ENCODE measurements at places on chromosomes 6 and 20.
A peak's percentile ranks its signal among the peaks of the same experiment; 100 is the strongest.

DNA sequence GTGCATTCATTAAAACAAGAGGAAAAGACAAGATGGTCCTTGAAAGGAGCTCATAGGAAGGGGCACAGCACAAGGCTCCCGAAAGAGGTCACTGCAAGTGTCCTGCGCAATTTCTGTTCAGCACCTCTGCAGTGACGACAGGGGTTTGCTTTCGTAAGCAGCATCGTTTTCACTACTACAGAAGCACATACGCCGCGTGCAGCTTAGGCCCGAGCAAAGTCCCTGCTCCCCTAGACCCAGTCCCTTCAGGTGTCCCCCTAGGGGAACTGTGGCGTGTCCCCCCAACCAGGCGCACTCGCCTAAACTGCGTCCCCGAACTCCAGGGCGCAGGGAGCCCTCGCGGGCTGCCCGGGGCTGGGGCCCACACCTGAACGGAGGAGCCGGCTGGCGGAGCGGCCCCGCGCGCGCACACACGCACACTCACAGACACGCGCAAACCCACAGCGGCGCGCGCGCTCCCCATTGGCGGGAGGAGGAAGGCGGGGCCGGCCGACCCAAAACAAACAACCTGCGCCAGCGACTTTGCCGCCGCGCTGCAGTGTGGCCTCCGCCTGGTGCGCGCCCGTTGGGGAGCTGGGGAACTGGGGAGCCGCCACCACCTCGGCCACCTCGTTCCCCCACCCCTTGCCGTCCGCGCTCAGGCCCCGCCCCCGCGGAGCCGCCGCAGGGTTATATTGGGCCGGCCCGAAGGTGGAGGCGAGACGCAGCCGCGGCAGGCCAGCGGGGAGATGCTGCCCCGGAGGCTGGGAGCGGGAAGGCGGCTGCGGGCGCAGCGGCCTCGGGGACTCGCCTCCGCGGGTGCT lies at the start of gene FOXQ1:
Gene FOXQ1 (plus strand): TSS at position 699 of the 803 bp plus-strand sequence. CDS start 607 bp downstream, outside the sequence.
- DNase-seq: no peak

DNA sequence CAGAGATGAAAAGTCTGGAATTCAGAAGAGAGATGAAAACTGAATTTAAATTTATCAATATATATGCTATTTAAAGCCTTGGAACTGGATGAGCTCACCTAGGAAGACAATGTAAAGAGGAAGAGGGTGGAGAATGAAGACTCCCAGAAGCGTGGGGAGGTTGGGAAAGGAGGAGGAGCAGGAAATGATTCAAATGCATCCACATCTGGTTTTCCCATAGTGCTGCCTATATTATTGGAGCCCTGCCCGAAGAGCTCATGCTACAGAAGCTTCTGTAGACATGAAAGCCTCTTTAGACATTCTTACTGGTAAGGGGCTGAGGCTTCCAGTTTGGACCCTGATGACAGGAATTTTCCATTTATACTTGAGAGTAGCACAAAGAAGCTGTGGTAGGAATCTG lies 19.2 kb downstream of the PDE7B start:
- DNase-seq: no peak

DNA sequence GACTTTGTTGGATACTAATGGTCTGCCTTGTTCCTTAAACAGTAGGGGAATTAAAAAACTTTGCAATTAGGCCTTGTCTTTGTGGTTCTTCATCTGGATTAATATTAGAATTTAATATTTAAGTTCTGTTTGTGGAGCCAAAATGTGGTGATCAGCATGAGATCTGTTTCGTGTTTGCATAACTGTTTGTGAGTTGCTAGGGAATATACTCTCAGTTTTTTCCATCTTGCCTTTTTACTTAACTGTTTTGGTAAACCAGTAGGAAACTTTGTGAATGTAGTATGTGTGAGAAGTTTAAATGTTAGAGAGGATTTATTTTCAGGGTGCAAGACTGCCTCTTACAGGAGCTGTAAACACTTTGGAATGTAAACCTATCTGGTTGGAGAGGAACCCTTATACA lies 35.6 kb downstream of the LRRC1 start:
- DNase-seq: no peak

DNA sequence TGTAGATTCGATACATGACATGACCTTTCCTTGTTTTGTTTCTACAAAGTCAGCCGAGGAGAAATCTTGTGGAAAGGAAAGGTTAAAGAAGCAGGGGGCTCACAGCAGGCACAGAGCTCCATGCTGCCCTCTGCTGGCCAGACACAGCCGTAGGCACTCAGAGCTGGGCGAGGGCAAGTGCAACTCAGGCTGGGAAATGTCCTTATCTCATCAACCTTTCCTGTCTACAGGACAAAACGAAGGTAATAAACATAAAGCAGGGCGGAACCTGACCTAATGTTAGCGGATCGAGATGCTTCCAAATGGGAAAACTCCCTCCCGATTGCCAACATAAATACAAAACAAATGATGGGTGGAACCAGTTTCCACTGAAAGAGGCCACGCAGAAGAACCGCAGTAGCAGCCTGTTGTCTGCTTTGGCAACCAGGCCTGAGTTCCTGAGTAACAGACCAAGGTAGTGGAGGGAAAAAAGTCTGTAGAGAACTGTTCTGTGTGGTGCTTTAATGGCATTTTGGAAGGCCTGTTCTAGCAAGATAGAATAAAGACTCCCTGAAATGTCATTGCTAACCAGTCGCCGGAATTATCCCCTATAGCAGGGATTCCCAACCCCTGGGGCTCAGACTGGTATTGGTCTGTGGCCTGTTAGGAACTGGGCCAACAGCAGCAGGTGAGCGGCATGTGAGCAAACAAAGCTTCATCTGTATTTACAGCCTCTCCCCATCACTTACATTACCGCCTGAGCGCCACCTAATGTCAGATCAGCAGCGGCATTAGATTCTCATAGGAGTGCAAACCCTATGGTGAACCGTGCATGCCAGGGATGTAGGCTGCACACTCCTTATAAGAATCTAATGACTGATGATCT lies 85.2 kb downstream of the MBOAT1 start:
- peak; percentile 51 for DNase-seq

DNA sequence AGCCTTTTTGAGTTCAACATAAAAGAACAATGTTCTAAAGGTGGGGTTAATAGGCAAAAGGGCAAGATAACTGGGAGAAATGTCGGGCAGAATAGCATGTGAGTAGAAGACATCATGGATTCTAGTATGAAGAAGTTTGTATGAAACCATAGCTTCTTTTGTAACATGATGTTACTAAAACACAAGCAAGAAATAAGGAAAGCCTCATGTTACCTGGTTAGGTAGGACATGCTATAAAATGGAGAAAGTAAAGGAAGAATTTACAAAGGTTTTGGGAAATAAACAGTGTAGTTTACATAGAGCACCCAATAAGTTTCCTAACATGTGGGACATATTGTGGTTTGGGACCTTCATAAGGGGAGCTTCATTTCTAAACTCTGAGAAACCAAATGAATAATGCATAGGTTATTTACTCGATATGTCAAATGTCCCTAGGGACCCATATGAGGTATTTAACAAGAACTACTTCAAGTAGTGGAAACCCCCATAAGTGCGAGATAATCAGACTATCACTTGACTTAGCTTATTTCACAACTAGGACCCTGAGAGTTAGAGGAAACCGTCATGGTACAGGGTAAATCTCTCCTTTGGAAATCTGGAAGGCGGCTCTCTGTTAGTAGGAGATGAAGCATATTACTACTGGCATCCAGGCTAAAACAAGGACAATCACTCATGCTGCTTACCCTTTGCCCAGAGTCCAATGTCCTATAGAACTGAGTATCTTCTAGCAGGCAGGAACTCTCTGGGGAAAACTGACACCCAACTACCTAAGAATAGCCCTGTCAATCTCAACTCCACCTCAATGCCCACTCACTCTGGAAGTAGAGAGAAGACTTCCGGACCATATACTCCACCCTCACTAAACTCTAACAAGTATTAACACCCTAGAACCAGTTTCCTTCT lies 57.5 kb downstream of the ILRUN start:
- DNase-seq: no peak

GRCh38 chr6:15631432-15631831 lies 31.4 kb downstream of the DTNBP1 start:
- DNase-seq: no peak

GRCh38 chr6:150070236-150070818 lies 1.4 kb upstream of the ULBP3 start:
- no peak for DNase-seq

DNA sequence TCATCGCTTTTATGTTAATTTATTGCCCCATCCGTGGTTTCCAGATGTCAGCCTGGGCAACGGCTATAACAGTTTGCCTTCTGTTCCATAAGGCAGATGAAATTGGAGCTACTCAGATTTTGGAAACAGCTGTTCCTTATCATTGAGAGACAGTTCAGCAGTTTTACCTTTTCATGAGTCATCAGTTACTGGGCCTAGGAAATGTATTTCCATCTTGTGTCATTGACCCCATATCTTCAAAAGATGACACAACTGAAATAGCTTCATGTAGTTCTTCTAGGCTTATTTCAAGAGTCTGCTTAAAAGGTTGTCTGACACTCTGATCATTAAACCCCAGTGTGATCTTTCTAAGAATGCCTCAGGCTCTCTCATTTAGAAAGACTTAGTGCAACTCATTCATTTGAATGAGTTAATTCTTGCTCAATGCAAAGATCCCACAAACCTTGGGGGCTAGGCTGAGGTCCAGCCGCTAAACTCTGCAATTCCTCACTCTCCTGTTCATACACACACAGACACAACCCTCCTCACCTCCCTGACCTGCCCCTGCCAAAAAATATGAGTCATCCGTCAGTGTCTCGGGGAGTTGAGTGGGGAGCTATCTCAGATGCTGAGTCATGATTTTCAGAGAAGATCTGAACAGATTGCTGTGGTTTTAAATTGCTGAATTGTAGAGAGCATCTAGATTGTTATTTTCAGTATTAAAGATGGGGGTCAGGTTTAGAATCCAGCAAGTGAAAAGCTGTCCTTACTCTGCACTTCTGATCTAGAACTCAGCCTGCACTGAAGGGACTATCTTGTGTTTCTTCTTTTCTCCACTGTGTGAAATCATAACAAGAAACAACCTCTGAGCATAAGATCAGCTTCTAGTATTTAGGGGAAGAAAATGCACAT lies 61.8 kb downstream of the RPP40 start:
- no peak for DNase-seq

GRCh38 chr6:167571550-167571949 lies 246.7 kb downstream of the TTLL2 start:
- no peak for DNase-seq

GRCh38 chr6:100796049-100796823 lies 84.9 kb downstream of the ASCC3 start:
- DNase-seq: no peak

All from neuronal stem cell (in vitro differentiated cells).